ENCODE measurements at places on chromosomes 3 and 15.

GRCh38 chr3:17491601-17492000, 250.8 kb downstream of the TBC1D5 start:
- DNase-seq = no peak

- no peak for DNase-seq
These were observed 13.6 kb upstream of the TBL1XR1 start for GRCh38 chr3:177210744-177211502.

- DNase-seq = no peak
These were observed 33.4 kb upstream of the SRP14 start for GRCh38 chr15:40072216-40072990.

- DNase-seq = no peak
These were observed 49.6 kb upstream of the ST8SIA2 start for GRCh38 chr15:92343924-92344643.

DNA sequence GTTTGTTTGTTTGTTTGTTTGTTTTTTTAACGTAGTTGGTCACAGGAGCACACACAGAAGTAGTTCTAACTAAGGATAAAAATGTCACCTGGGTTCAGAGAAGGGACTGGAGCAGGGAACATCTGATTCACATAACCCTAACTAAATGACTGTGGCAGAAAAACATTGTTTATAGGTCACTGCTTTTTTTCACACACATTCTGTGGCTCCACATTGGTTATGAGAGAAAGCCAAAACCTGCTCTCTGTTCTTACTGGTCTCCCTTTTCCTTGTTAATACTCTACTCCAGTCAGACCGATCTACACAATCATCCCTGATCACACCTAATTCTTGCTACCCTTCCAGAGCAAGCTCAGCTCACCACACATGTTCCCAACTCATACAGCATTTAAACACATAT, 190.4 kb upstream of the ICE2 start:
- DNase-seq = no peak

GRCh38 chr15:99098426-99098825, 6.5 kb upstream of the SYNM start:
- DNase-seq = no peak

Measured in Kasumi-1 (cell line).